Activated T-helper 1 cell treated with Interleukin-2 at 50 U/mL for 16 hours (primary cell): ENCODE measurements at places on chromosomes 12 and 14.

GRCh38 chr12:82870771-82871377 lies 184.2 kb downstream of the TMTC2 start:
- DNase-seq = no peak

DNA sequence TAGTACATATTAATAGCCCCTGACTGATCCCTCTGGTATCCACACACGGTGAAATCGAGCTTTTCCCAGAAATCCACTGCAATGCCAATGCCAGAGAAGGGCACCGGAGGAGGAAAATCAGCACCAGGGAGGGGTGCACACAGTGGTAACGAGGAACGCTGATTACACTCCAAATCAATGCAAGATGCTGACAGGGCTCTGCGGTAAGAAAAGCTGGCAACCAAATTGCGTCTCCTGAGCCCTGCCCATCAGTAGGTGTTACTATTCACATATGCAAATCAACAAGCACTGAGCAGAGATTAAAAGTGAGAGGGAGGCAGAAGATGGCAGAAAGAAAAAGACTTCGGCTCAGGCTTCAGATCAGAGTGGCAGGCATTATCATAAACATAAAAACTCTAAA lies 159.1 kb downstream of the RPS29 start:
- DNase-seq = no peak

GRCh38 chr12:55743406-55744339 lies 751 bp downstream of the GDF11 start:
- no peak for DNase-seq

DNA sequence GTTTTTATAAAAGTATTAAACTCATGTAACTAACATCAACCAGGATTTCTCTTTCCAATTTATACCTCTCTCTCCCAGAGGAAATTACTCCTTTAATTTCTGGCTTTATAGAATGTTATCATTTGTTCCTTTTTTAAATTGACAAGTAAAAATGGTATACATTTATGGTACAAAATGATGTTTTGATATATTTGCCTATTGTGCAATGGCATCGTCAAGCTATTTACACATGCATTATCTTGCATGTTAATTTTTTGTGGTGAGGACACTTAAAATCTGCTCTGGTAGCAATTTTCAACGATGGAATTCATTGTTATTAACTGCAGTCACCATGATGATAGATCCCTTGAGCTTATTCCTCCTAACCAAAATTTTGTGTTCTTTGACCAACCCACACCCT lies 149.0 kb upstream of the NAV3 start:
- no peak for DNase-seq

DNA sequence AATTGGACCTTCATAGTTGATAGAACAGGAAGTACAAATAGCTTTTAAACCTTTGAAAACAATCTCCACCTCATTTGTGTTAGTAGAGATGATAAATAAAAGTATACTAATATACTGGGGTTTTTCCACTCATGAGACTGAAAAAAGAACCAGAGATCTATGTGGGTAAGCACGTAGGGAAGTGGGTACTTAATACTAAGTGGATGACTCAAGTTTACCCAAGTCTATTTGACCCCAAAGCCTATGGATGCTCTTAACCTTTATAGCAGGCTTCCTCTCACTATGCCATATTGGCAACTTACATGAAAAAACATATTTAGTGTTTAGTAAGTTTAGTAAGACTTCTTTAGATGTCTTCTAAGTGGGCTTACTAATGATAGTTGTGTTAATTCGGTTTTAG lies 49.2 kb upstream of the CHPT1 start:
- no peak for DNase-seq

DNA sequence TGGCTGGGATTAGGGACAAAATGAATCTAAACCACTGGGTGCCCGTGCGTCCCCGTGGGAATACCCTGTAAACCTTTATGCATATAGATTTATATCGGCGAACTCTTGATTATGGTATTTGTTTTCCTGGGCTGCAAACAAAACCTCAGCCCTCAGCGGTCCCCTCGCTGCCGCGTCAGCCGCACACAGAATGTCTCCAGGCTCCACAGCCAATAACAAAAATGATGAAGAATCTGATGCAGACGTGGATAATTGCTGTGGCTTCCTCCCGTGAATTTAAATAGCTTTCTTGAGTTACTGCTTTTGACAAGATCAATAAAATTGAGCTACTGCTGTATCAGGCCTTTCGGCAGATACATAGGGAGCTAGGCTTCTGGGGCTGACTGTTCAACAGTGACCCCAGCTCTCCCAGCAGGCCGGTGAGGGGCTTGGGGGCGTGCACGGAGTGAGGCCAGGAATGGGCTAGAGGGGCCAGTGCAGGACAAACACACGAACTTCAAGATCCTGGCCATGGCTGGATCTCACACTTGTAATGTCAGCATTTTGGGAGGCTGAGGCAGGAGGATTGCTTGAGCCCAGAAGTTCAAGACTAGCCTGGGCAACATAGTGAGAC lies 125.8 kb upstream of the NCOR2 start:
- DNase-seq = no peak

DNA sequence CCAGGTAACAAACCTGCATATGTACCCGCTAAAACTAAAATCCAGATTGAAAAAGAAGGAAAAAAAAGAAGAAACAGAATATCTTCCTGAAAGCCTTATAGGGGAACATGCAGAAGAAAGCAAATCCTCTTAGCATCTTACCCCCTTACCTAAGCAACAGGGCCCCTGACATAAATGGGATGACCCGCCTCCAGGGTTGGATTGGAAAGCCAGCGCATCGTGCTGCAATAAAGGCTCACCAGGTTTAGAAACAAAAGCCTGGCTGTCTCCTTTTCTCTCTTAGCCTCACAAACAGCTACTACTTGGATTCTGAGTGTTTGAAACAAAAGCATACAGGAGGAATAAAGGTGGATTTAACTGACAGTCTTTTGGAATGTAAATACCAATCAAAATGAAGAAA lies 13.8 kb upstream of the ADCK1 start:
- no peak for DNase-seq

DNA sequence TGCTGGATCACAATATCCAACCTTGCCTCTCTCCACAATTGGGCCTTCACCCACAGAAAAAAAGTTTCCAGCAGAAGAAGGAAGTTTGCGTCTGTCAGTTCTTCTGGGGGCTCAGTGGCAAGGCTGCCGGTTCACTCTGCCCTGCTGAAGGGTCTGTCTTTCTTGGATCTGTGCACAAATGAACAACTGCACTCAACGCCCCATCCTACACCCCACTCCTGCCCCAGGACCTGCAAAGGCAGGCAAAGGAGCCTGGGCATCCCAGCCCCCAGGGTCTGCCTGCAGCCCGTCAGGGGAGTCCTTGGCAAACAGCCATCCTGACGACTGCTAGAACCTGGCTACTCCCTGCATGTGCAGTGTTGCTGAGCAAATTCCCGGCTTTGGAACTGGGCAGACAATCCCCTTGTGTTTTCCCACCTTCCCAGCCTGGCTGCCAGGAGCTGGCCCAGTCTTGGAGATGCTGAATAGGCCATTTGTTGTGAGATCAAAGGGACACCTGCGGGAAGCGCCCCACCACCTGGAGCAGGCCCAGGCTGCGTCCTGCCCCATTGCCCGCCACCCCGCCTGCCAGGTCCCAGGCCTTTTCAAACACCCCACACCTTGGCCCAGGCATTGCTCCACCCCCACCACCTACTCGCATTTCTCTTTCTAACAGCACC lies 311.9 kb downstream of the BCL11B start:
- DNase-seq = no peak

DNA sequence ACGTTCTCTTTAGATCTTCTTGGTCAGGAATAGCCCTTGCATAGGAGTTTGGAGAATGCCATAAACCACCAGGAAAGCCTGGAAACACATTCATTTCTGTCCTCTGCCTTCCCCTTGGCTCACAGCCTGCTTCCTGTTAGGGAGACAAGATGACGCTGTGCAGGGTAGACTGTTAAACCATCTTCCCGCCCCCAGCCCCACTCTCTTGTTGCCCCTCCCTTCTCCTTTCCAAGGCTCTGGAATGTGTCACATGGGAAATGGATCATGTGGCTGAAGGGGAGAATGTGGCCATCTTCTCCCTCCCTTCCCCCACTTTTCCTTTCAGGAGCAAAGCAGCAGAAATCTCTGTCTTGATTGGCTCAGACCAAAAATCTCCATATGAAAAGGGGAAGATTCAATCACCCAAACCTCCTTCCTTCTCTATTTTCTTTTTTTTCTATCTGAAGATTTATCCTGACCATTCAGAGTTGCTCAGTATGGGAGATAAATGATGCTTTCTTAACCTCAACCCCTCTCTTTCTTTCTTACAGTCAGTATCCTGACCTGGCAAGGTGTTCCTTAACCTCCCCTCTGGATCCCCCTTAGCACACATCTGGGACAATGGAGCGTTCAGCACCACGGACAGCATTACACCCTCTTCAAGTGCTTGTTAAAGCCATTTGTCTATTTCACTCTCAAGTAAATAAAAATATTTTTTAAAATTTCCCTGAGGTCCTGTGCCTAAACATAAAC lies 11.4 kb downstream of the GPR19 start:
- no peak for DNase-seq

DNA sequence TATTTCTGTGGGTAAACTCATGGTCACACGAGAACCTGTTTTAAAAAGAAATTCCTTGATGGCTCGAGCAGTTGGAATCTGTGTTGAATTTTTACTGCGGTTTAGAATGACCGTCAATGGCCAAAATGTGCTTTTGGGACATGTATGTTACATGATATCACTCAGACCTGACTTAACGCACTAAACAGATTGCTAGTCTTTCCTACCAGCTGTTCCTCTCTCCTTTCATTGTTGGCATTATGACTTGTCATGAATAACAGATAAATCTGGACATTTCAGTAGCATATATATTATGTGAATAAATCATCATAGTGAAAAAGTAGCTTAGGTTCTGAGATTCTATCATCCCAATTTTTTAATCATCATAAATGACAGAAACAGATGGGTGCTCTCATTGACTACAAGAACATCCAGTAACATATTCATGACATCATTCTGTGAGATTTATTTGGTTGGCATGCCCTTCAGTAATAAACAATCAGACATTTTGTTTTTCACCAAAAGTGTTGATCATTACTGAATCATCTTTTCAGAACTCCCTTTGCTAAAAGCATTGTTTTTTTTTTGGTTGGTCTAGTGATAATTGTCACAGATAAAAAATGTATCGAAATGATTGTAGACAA lies 57.9 kb upstream of the NAV3 start:
- no peak for DNase-seq

DNA sequence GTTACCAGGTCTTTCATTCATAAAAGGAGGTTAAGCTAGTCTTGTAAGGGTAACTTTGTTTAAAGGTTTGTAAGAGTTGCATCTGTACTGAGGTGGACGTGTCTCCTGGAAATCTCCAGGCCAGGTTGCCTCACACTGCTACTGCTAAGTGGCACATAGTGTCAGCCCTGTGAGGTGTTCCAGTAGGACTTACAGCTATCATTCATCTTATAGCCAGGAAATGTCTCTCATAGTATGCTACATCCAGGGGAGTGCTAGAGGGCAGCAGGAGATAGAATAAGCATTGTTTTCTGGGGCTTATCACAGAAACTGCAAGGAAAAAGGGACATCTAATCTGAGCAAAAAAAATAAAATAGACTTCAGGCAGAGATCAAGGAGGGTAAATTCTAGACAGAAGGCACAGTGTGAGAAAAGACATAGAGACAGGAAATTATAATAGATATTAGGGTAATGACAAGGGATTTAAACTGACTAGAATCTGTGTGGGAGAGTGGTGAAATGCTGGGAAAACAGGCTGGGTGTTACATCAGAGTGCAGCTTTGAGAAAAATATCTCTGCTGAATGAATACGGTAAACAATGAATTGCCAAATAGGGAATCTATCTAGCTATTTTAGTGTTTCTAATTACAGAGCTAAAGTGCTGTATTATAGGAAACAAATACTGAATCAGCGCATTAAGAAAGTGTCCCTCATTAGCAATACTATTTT lies 205.1 kb upstream of the ABCD2 start:
- DNase-seq = no peak

- DNase-seq = no peak
Measured at GRCh38 chr12:40168868-40169267, 55.9 kb upstream of the LRRK2 start.

DNA sequence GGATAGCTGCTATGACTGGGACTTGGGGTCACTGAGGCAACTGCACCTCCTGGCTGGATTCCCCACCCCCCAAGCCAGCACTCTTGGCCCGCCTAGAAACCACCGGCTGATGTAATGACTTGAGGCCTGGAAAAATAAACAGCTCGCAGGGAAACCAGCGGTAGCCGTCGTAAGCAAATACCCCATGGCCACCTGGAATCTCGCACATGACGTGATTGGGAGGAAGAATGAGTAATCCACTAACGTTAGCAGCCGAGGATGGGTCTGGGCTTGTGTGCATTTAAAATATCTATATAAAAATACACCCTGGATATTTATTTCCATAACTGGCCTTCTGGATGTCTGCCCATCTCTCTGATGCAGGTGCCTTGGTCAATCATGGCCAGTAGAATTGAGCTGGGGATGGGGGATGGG lies 120.1 kb downstream of the SMOC1 start:
- no peak for DNase-seq

- no peak for DNase-seq
Measured at GRCh38 chr12:12859690-12860089, 31.7 kb upstream of the GPRC5A start.
